Amniotic stem cell (primary cell): ENCODE measurements at places on chromosomes 3 and 15.
A peak's percentile ranks its signal among the peaks of the same experiment; 100 is the strongest.

DNA sequence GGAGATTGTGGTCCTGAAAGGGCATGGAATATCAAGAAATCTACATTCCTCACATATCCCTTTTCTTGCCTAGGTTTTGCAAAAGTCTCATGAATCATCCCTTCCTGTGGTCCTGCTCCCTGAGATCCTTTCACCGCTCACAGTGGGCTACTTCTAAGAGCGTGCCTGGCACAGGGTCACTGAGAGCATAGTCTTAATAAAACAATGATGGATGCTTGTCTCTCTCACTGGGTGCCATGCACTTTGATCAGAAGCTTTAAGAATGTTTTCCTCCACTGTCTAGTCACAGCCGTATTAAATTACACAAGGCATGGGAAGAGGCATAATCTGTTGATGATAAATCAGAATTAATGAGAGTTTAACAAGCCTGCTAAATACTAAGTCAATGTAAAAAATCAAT, 269.7 kb upstream of the ATP10A start:
- DNase-seq, result no peak

GRCh38 chr3:41464401-41464800, 265.1 kb downstream of the CTNNB1 start:
- no peak for DNase-seq

GRCh38 chr15:40769274-40770146, at the start of gene C15orf62:
TSS of gene C15orf62 (plus strand) at chr15:40769980. CDS start at chr15:40770496, 516 bp downstream.
- DNase-seq, result no peak

DNA sequence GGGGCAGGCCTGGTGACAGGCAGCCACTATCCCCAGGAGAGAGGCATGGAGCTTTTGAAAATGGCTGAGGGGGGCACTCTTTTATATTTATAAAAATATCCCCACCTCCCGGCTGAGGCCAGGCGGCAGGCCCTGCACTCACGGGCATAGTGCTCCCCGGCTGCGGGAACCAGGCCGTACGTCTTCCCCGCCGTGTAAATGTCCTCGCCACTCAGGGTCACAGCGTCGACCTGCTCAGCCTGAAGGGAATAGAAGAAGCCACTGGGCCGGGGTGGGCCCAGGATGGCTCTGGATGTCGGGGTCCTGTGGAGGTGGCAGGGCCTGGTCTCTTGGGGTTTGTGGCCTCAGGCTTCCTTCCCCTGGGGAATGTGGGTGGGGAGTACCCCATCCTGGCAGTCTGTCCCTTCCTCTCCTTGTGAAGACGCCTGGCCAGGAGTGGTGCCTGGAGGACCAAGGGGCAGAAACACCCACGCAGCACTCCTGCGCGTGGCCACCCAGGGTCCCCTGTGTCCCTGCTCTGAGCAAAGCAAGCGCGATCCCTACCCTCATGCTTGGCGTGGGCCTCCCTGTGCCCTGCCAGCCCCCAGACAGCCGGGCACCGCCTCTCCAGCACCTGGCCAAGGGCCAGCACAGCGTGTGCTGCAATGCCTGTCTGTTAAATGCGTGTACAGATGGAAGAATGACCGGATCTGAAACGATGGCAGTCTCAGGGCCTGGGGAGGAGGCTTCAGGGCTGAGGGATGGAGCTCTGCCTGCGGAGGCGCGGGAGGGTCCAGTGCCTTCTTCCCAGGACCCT, 18.9 kb downstream of the MELTF start:
- no peak for DNase-seq

GRCh38 chr15:79930516-79930915, 33.7 kb upstream of the MTHFS start:
- no peak for DNase-seq

- DNase-seq, result peak; percentile 86
These were observed 121.7 kb upstream of the SPRED1 start for GRCh38 chr15:38130740-38131498.

- no peak for DNase-seq
These were observed 7.7 kb downstream of the CCR5 start for GRCh38 chr3:46378426-46378942.

- no peak for DNase-seq
These were observed 213.0 kb downstream of the FMN1 start for GRCh38 chr15:32981536-32981935.

DNA sequence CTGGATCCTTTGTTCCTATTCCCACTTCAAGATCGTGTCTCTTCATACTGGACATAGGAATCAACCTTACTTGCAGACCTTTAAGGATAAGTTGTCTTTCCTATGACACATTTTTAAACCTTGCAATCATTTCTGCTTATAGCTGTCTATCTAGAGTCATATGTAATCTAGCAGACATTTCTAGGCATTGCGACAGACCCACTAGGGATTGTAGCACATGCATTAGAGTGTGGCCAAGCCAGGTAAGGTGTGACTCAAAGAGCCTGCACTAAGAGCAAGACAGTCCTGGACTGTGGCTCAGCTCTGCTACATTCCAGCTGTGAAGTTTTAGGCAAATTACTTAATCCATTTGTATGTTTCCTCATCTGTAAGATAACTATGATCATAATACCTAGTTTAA, 38.8 kb upstream of the BFSP2 start:
- DNase-seq, result no peak

DNA sequence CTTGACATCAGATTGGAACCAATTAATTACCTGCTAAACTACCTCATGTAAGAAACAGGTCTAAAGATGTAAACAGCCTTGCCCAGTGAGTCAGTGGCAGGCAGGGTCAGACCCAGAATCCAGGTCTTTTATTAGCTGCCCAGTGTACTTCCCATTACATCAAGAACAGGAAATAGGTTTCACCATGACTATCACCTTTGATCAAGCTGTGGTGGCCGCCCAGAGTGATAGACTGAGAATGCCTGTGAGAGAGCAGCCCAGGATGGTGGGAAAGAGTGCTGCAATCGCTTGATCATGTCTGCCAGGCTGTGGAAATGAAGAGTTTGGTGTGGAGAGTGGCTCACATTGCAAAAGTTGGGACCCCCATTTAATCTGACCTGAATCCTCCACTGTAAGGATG, 61.3 kb upstream of the PIAS1 start:
- no peak for DNase-seq
